Activated CD4-positive, CD25-positive, alpha-beta regulatory T cell treated with anti-CD3 and anti-CD28 coated beads, Interleukin-2, amount 50 U/mL, for 72 hours (primary cell): ENCODE measurements at places on chromosomes 7 and 10.

- DNase-seq = no peak
These were observed 206.6 kb downstream of the CXCL12 start for GRCh38 chr10:44178281-44178680.

GRCh38 chr7:9876053-9876452, 1097.6 kb upstream of the PHF14 start:
- no peak for DNase-seq

DNA sequence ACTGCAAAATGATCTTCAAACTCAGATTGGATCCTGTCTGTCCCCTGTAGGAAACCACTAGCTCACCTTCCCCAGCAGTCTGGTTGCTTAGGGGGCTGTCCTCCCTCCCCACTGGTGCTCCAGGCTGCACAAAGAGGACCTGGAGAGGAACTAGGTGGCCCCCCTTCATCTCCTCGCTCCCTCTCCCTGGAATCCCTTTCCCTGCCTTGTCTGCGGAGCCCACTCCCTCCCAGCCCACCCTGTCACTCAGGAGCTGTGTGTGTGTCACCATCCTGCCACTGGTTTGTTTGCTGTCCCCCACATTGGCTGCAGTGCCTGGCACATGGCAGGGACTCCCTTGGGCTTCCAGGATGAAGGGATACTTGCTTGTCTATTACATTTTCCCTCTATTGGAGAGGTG, 35.5 kb upstream of the ZMIZ2 start:
- no peak for DNase-seq

DNA sequence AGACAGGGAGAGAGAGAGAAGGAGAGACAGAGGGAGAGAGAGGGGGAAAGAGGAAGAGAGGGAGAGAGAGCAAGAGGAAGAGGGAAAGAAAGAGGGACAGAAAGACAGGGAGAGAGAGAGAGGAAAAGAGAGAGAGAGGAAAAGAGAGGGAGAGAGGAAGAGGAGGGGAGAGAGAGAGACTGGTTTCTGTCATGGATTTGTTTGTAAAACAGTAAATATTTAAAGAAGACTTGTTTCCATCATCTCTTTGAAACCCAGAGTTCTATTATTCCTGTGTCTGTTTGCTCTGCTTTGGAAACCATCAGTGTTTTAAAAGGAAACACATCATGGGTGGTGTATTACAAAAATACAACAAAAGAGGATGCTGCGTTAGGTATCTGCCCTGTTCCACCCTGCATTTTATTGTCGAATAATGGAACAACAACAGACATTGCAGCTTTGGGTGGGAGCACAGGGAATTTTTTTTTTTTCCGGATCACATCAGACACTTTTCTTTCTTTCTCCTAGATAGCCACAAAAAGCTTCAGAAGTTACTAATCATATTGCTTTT, 150.7 kb upstream of the RSU1 start:
- DNase-seq = no peak

DNA sequence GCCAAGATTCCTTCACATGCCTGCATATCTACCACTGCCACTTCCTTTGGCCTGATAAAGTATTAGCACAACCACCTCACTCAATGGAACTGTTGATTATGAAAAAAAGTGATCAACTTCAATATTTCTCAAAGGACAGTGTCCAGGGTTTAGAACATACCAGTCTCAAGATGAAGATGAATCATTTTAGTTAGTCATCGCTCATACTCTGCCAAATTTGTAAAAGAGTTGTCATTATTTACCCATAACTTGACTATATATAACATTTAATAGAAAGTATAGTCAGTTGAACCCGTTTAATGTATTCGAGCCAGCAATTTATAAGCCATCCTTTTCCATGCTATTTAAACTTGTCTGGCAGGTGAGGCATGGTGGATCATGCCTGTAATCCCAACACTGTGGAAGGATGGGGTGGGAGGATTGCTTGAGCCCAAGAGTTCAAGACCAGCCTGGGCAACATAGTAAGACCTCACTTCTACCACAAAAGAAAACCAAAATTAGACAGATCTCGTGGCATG, 33.2 kb downstream of the SPAM1 start:
- DNase-seq = no peak

GRCh38 chr7:80298201-80298600, 163.6 kb downstream of the GNAI1 start:
- no peak for DNase-seq

GRCh38 chr7:78765943-78766729, 687.3 kb downstream of the MAGI2 start:
- no peak for DNase-seq

- DNase-seq = no peak
These were observed 172.4 kb downstream of the COBL start for GRCh38 chr7:51144178-51144577.

- no peak for DNase-seq
These were observed 651 bp downstream of the AFAP1L2 start for GRCh38 chr10:114403541-114404161.

DNA sequence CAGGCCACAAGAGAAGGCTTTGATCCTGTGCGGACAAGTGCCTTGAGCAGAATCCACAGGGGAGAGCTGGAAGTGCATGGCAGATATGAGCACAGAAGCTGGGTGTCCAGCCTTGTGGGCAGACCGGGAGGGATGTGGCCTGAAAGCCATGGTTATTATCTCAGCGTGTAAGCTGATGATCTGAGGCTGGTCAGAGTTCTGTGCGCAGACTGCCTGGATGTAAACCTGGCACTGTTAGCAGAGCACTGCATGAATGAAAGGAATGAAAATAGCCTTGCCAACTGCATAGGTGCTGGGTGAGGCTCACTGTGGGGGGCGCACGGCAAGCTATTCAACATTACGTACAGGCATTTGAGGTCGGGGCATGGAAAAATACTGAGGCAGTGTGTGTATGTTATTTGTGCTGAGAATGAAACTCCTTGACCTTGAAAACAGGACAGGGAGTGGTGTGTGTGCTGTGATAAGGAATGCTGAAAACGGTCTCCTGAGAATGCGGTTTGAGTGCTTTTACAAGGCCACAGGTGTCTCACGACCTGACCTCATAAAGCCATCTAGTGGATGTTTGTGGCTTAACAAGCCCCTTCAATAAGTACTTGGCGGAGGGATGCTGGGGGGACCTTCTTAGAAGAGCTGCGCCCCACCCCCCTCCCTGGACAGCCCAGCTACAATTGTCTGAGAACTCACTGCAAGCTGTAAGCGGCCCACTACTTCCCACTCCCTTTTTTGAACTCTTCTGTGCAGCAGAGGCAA, 18.7 kb downstream of the AKR1C1 start:
- no peak for DNase-seq

DNA sequence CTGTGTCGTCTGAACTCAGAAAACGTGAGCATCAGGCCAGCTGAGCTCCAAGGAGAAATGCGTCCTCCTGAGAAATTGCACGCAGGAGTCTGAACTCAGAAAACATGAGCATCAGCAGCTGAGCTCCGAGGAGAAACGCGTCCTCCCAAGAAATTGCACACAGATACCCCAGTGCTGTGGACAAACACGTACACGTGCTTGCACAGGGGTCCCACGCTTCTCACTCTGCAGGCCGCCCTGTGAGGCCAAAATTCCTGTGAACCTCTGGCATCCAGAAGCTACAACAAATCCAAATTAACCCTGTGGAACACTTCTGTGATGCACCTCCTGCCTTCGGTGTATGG, 133.8 kb downstream of the WDR37 start:
- no peak for DNase-seq

GRCh38 chr7:129298268-129298893, 73.6 kb downstream of the AHCYL2 start:
- no peak for DNase-seq

DNA sequence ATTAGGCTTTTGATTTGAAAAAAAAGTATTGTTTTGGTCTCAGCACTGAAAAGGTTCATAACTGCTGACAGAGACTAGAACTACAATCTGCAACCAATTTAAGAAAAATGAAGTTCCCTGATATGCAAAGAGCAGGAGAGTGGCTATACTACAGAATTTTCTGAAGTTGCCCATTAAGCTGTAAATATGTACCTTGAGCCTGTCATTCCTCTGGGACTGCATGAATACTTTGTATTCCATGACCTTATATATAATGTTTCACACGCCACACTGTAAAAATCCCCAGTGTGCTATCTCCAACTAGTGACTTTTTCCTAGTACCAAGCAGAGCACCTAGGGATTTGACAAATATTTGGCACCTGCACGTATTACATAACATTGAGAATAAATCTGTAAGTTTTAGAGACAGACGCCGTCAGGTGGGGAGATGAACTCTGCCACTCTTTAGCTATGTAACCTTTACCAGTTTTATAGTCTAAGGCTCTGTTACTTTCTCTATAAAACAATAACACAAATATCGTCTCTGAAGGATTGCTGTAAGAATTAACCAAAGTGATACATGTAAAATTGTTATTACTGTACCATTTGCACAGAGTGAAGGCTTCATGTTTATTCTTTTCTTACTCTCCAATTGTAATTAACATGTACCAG, 235.4 kb downstream of the MAGI2 start:
- DNase-seq = no peak

DNA sequence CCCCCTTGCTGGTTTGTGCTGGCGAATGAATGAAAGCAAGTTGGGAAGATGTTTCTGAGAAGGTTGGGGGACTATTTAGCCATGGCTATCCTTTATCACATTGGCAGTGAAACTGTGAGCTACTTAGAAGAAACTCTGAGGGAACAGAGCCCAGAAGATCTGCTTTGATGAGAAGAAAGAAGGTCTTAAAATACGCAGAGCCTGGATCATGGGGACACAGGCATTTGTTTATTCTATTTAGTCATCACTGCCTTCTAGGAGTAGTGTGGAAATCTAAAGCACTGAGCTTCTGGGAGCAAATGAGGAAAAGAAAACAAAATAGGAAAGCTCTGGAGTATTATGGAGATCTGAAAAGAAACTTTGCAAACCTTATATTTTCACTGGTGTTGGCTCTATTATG, 28.5 kb downstream of the CPED1 start:
- DNase-seq = no peak

- DNase-seq = no peak
These were observed 464.9 kb upstream of the NRP1 start for GRCh38 chr10:33799281-33799943.

DNA sequence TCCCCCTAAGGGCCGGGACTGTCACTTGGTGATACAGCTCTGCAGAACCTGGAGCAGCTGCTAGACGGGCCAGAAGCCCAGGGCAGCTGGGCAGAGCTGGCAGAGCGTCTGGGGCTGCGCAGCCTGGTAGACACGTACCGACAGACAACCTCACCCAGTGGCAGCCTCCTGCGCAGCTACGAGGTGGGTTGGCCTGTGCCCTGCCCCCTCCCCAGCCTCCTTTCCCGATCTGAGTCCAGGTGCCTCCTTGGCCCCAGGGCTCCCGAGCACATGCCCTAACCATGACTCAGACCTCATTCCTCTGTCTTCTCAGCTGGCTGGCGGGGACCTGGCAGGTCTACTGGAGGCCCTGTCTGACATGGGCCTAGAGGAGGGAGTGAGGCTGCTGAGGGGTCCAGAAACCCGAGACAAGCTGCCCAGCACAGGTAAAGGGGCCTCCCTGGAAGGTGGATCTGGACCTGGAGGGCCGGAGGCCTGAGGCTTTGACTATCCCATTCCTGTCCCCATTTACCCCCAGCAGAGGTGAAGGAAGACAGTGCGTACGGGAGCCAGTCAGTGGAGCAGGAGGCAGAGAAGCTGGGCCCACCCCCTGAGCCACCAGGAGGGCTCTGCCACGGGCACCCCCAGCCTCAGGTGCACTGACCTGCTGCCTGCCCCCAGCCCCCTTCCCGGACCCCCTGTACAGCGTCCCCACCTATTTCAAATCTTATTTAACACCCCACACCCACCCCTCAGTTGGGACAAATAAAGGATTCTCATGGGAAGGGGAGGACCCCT, 6.4 kb downstream of the NFKB2 start:
- no peak for DNase-seq

DNA sequence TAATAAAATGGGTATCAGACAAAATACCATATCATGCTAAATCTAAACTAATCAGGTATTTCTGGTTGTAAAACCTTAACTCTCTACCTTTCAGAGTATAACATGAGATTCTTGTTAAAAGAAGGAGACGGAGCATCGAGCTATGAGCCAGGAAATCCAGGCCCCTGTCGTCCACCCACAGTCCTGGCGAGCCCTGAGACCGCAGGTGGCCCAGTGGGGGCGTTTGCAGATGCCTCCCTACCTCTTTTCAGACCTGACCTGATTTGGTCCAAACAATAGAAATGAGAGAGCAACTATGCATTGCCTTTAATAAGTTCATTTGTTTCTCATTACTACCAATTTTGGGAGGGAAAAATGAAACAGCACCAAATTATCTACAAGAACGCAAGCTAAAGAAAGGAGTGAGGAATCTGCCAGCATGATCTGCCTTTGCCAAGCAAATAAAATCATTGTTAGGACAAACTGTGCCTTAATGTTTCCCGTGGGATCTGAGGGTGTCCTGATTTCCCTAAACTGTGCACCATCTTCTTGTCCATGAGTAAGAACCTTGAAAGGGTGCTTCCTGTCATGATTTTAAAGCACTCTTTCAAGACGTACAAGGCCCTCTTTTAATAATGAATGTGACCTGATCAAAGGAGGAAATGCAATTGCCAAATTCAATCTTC, 166.7 kb downstream of the TCERG1L start:
- no peak for DNase-seq

GRCh38 chr7:140541513-140542227, 62.4 kb upstream of the MKRN1 start:
- DNase-seq = no peak

DNA sequence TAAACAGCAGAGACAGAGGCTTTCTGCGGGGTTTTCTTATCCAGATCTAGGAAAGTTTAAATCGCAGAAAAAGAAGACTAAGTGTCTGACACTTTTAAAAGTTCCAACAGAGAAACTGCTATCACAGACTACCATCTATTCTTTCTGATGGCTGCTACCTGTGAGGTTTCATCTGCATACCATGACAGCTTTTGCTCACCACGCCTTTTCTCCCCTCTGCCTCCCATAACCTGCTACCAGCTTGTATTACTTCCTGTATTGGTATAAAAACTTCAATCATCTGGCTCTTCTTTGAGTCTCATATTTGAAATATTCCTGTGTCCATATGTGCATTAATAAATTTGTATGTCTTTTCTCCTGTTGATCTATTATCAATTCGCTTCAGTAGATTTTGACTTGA, 34.1 kb upstream of the RTKN2 start:
- no peak for DNase-seq
